Non-pigmented ciliary epithelial cell (primary cell): ENCODE measurements at places on chromosomes 1 and 21.
A peak's percentile ranks its signal among the peaks of the same experiment; 100 is the strongest.

- no peak for DNase-seq
Observed at GRCh38 chr1:91798241-91798648, 87.7 kb downstream of the TGFBR3 start.

GRCh38 chr21:37767984-37768383, 148.3 kb downstream of the KCNJ6 start:
- DNase-seq, result no peak

GRCh38 chr1:241485554-241485992, 34.0 kb downstream of the FH start:
- DNase-seq, result no peak

GRCh38 chr21:43362321-43362791, 64.6 kb downstream of the SIK1 start:
- DNase-seq, result no peak

- no peak for DNase-seq
Observed at GRCh38 chr21:36155603-36156338, 853 bp upstream of the DOP1B start.

DNA sequence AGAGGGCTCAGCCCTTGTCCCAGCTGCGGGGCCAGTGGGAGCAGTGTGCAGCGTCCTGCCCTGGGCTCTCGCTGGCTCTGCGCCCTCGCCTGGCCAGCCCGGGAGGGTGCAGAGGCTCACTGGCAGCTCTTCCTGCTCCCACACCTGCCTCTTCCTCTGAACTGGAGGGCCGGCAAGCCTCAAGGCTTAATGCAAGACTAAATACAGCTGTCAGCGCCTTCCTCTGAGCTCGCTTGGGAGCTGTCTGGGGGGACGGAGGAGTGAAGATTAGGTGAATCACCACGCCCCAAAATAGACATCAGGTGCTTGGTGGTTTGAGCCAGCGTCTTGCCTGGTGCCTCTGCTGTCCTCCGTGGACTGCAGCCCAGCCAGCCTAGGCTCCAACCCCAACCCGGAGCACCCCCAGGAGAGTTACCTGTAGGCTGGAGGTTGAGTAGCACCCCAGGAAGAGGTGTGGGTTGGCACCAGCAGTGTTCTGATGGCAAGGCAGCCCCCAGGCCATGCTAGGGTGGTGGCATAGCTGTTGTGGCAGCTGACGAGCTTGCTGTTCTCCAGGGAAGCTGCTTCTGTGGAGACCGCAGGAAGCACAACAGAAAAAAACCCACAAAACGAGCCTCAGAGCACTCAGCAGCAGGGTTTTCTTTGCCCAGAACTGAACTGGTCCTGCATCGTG, 36.9 kb downstream of the UMODL1 start:
- no peak for DNase-seq

DNA sequence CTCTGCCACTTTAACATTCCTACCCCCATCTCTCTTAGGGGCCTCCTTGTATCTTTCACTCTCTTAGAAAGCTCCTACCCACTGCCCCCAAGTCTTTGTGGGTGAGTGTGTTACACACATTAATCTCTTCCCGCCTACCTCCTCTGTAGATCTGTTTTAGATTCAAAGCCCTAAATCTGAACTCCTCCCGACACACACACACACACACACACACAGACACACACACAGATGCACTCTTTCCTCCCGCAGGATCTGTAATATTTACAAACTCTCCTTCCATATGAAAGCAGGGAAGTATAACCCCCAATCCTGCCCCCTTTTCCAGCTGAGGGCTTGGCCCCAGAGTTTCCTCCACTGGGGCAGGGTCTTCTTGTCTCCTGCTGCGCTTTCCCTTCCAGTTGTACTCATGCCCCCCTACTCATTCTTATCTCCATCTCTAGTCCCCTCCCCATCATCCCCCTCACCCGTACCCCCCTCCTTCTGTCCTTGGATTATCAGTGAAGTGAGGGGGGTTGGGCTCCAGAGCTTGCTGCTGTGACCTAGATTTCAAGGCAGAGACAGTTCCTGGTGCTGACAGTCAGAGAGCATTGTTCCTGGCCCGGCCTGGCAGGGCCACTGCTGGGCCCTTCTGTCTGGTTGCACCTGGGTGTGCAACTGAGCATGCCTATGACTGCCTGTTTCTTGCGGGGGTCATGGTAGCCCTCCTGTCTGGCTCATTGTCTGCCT, 4.3 kb downstream of the PEA15 start:
- DNase-seq, result no peak

- peak; percentile 23 for DNase-seq
Observed at GRCh38 chr1:53294567-53294966, 33.3 kb downstream of the LRP8 start.

- DNase-seq, result no peak
Observed at GRCh38 chr1:6002714-6003501, 10.7 kb upstream of the NPHP4 start.

GRCh38 chr1:100360790-100361510, 8.6 kb downstream of the CDC14A start:
- DNase-seq, result peak; percentile 42

DNA sequence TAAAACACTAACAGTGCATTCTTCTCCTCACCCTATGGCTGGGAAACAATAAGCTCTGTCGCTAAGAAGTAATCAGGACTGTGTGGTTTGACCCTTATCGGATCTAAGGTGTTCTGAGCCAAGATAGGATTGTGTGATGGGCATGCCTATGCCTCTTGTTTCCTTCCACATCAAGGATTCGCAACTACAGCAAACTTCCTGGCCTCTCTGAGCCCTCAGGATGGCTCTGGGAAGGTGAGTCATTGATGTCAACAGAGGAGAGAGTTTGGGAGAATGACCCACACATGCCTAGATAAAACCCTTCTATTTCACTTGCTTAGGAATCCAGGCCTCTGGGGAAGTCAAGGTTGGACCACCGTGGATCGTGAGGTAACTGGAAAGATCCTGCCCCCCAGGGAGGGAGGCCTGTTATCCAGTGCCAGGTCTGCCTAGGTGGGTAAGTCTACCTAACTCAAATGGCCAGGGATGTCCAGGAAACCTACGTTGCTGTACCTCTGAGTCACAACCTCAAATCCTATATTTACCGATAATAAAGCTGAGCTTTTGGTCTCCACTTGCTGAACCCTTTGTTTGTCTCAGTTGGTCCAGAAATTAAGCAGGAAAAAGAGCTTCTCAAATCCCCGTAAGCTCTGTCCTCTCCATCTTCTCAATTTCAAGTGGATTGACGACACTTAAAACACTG, 27.4 kb downstream of the TIAM1 start:
- peak; percentile 32 for DNase-seq

- no peak for DNase-seq
Observed at GRCh38 chr1:203351037-203351625, at the start of gene FMOD. Gene FMOD, minus strand, starts transcription at chr1:203351122. Its CDS starts 2,852 bp downstream, at chr1:203348270.

DNA sequence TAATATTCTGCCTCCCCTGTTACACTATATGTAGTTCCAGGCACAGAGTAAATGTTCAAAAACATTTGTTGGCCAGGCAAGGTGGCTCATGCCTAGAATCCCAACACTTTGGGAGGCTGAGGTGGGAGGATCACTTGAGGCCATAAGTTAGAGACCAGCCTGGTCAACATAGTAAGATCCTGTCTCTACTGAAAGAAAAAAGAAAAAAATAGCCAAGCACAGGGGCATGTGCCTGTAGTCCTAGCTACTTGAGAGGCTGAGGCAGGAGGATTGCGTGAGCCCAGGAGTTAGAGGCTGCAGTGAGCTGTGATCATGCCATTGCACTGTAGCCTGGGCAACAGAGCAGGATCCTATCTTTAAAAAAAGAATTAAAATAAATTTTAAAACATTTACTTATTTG, 57.6 kb upstream of the SIM2 start:
- DNase-seq, result no peak

GRCh38 chr1:91621907-91622306, 121.3 kb downstream of the CDC7 start:
- no peak for DNase-seq

DNA sequence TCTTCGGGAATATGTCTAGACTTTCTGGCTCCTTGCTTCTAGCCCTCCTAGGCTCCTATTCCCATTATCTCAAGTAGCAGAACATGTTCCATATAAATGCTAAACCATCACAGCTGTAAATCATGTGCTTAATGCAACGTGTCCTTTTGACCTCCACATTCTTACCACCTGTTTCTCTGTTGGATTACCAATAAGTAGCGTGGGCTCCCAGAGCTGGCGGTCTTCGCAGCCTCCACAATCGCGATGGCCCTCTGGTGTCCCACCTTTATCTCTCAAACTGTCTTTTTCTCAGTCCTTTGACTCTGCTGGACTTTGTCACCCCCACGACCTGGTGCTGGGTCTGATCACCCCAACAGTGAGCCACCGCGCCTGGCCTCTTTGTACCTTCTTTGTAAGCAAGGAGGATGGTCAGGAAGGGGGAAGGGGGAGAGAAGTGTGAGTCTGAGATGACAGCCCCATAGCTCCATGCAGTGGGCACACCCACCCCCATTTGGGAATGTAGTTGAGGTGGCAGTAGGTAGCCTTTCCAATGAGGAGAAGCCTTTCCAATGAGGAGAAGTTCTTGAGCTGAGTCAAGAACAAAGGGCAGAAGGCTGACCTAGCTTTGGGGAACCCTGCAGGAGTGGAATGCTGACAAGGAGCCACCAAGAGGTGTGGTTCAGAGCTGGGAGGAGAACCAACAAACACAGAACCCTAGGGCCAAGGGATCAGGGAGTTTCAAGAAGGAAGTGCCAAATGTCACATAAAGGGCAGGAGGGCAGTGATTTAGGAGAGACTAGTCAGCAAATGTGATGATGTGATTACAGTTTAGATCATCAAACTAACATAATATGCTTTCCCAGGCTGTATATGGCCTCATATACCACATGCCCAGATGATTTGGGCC, 14.2 kb downstream of the TRAF5 start:
- no peak for DNase-seq

DNA sequence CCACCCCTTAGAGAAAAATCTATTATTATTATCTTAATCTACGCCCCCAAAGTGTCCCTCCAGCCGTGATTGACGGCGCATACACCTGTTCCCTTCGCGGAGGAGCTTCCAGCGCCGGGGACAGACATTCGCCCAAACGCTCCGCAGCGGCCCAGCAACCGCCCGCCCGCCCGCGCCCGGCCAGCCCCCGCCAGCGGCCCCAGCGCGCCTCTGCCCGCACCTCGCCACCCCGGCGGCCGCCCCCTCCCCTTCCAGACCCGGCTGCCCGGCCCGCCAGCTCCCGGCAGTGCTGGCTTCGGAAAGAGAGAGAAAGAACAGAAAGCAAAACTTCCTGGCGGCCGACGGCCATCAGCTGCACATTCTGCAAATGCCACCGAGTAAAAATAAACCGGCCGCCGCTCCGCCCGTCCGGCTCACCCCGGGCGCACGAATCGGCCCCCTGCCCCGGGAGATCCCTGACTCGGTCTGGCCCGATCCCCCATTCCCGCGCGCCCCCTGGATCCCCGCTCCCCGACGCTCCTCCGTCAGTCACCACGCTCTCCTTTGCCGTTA, 1.6 kb downstream of the CASZ1 start:
- no peak for DNase-seq

GRCh38 chr1:16092097-16092922, 18.9 kb upstream of the FAM131C start:
- DNase-seq, result no peak

DNA sequence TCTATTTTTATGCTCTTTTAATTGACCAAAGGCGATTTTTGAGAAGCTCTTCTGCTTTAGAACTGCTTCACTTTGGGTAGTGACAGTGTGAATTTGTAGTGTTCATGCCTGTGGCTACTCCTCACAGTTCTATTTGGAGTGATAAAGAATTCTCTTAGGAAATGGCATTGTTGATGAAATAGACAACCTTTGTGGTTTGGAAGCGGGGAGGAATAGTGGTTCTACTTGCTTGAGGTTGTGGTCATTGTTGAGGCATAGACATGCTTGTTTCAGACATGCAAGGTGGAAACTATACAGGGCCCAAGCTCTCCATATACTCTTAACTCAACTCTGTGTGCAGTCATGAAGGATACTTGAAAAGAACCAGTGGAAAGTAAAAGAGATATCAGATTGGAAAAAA, 481.1 kb upstream of the NEGR1 start:
- DNase-seq, result no peak

DNA sequence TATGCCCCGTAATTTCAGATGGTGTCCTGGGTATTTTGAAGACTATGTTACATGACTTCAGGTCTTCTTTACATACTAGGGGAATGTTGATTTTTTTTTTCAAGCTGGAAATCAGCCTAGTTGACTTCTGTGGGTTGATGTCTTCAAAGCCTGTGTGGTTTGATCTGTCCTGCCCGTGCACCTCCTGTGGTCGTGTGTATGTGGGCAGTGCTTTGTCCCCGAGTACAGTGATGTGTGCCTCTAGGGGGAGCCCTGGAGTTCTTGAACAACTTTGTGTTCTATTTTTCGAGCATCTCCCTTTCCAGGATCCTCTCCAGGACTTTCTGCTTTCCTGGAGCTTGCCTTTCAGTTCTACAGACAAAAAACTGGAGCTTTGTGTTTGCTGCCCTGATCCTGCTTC, 28.9 kb downstream of the OBSCN start:
- no peak for DNase-seq

- DNase-seq, result no peak
Observed at GRCh38 chr1:85243372-85243771, 16.1 kb downstream of the C1orf52 start.

DNA sequence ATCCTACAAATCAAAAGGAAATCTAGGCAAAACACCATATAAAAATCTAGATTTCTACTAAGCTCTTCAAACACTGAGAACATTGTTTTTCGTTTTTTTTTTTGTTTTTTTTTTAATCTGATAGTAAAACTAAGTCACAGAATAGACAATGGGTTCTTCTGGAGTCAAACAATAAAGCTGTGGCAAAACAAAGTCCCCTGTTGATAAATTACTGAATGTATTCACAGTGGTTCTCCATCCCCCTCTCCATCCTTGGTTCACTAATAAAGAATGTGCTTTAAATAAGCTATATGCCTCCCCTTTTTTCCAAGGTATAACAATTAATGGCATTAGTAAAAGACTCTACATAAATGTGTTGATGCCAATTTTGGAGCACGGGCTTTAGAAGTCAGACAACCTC, 16.7 kb upstream of the ATP1B1 start:
- no peak for DNase-seq

GRCh38 chr1:37274486-37274885, 199.9 kb upstream of the ZC3H12A start:
- DNase-seq, result no peak

GRCh38 chr1:201183209-201183608, 7.4 kb upstream of the IGFN1 start:
- no peak for DNase-seq

DNA sequence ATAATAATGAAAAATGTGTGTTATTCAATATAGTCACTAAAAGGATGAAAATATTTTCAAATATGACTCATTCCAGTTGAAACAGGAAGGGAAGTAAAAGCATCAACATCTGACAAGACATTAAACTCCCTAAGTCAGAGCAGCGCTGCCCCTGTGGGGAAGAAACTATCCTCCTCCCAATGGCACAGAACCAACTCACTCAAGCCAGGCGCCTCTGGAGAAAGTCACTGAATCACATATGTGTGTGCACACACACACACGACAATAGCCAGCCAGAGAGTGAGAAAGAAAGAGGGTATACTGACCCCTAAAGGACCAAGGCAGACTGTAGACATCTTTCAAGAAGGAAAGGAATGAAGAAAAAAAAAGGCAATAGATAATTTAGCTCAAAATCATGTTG, 126.9 kb downstream of the SETD4 start:
- no peak for DNase-seq
